HCT116 (cell line): ENCODE measurements at places on chromosomes 4 and X. TPM values are rescaled to one million over a fixed set of nuclear protein-coding genes. Genes with fewer than 3 reads are reported as not detected.

DNA sequence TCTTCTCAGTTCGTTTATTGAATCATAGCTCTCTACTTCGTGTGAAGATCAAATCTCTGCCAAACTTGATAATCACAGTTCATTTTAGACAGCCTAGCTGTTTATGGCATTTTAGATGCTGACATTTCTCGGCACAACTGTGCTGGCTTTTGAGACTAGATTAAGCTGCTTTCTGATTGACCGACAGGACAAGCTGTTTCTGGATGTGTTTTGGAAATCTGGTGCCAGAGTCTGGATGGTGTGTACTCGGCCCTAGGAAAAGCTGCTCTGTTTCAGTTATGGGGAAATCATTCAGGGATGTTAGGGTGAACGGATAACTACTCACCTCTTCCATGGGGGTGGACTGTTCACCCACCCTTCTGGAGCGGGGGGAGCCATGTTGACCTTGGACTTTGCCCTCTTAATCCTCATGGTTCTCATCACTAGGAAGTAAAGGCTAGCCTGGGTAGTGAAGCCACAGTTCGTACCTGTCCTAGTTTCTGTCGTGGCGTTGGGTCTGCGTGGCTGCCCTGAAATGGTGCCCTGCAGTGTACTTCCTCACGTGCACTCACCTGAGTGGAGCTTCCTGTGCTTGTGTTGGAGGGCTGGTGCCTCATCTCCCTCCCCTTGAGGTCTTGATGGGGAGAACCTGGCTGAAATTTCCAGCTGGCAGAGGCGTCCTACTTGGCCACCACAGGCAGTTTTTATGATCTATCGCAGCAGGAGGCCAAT, 13.7 kb upstream of the WDR1 start:
- no peak for DNase-seq

Gene TNIP3
- not detected for total RNA-seq

DNA sequence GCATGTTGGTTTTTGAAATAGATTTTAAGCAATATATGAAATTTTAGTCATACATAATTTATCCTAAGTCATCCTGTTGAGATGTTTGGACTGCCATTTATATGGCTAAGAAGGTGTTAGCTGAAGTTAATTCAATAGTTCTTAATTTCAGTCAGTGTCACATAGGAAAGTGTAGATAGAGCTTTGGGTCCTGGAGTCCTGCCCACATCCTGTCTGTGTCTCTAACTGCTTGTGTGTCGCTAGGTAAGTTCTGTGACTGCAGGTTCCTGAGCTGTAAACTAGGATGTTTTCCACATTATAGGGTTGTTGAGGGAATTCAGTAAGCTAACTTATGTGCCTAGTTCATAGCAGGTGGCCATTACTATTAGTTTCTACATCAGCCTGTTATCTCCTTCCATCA, 20.7 kb downstream of the OFD1 start:
- no peak for DNase-seq

DNA sequence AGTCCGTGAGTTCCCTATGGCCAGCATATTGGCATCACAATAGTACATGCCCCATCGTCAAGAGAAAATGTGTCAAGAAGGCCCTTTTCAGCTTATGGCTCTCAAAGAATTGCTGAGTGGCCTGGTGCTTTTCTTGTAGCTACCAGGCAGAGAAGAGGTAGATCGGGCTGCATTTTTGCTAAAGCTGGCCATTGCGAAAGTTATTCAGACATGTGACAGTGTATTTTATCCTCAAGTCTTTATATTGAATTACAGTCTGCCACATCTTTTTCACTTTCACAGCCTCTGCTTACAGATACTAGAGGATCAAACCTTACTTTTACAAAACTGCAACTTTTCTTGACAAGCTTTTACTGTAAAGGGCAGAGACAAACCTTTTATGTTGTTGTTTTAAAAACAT, 261.5 kb upstream of the IGFBP7 start:
- no peak for DNase-seq

Gene SCD5
- 21.7 TPM for total RNA-seq

DNA sequence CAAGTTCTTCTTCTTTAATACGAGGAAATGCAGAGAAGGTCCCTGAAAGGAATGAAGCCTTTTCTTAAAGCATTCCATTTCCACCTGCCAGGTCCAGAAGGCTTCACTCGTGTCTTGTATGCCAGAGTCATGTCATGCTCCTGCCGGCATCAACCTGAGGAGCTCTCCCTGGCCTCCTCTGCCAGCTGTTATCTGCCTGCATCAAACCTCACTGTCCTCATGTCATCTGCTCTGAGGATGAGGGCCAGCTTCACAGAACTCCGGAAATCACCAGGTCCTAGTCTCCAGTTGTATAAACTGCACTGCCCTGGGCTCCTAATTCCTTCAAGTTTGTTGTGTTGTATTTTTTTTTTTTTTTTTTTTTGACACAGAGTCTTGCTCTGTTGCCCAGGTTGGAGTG, 20.0 kb upstream of the S100G start:
- DNase-seq = no peak
